Large intestine (tissue), 12 donors: ENCODE measurements at places on chromosomes 12 and 14. TPM values are rescaled to one million over a fixed set of nuclear protein-coding genes. Genes with fewer than 3 reads are reported as not detected.

Gene IAPP
- 0.10 TPM for polyA plus RNA-seq

Gene LHX5
- polyA plus RNA-seq = not detected

Gene DIP2B
- 18.2 TPM for polyA plus RNA-seq

Gene GPR135
- 3.5 TPM for polyA plus RNA-seq

Gene FBRSL1
- polyA plus RNA-seq = 57.1 TPM

Gene PPP1R12A
- polyA plus RNA-seq = 60.8 TPM

Gene CCDC197
- polyA plus RNA-seq = not detected

DNA sequence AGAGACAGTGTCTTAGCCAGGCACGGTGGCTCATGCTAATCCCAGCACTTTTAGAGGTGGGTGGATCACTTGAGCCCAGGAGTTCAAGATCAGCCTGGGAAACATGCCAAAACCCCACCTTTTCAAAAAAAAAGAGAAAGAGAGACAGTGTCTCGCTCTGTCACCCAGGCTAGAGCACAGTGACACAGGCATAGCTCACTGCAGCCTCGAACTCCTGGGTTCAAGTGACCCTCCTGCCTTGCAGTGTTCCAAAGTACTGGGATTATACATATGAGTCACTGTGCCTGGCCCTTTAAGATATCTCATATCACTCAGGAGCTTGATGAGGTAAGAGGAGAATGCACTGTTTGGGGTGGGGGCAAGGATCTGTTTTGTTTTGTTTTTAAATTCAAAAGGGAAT is 48.1 kb upstream of the LTBP2 start:
- DNase-seq = no peak

GRCh38 chr14:69536971-69537370 is 37.7 kb downstream of the CCDC177 start:
- DNase-seq = no peak

DNA sequence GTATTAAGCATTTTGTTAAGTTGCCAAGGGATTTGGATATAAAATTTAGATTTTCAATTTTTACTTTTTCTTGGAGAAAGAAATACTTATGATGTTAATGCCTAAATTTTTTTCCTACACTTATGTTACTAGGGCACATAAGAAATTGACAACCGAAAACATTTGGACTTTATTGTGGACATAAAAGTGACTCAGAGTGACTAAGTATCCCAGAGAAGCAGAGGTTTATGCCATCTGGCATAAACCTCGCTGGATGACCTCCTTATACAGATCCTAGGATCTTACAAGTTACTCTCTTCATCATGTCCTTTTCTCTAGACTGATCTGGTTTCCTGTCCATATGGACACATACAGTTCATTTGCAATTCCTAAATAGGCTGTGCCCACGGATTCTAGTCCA is 89.8 kb downstream of the RERG start:
- DNase-seq = no peak

DNA sequence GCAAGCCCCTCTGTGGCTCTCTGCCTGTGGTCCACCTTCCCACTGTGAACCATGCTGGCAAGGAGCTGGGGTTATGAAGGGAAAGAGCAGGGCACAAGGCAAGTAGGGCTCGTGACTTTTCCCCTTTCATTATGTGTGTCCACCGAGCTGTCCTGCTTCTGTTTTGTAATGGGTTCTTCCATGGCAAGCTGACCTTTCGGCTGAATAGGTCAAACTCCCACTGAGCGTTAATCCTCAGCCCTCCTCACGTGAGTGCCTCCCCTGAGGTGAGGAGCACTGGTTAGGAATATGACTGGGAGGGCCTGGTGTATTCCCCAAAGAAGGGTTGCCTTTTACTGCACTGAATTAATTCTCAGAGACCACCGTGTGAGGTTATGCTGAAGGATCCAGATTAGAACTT is 424.3 kb downstream of the NPAS3 start:
- no peak for DNase-seq

DNA sequence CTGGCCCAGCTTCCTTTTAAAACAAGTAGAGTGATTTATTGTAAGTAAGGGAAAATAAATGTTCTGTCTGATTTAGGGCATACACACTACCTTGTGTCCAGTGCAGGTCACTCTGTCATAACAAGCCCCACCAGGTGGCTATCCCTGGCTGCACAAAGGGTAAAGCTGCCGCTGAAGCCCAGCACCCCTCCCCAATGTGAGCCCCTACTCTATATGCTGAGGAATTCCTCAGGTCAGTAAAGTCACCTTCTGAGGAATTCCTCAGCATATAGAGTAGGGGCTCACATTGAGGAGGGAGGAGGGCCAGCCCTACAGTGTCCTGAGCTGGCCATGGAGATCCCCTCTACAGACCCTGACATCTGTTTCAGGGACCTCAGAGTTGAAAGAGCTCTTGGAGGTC is 67.2 kb downstream of the TBC1D30 start:
- DNase-seq = no peak

DNA sequence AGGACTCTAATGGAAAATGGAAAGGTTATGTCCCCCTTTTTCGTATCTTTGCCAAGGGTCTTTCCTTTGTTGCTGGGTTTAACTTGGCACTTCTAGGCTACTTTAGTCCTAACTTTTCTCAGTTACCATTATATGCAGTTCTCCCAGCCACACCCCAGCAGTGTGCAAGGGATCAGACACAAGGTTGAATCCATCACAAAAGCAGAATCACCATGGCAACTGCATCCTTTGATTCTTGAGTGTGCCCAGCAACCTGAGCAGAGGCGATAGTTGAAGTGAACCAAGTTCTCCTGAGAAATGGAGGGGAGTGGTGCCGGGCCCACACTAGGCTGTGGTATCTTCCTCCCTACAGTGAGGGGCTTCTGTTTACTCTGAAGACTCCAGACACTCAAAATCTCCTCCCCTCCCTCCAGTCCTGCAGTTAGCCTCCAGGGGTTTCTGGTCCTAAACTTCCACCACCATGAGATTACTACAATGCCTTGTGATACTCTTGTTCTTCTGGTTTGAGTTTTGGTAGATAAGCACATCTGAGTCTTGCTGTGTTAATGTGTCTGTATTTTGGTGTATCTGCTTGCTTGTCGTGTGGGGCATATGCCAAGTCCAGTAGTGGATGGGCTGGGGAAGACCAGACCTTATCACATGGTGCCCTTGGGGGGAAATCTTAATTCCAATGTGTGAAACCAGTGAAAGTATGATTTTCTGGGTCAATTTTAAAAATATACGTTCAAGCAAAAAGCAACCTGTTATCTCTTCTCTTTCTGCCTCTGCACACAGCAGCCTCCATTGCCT is 183.9 kb downstream of the CACNA1C start:
- no peak for DNase-seq

- no peak for DNase-seq
Observed at GRCh38 chr14:97382616-97383226, 585.5 kb downstream of the VRK1 start.

DNA sequence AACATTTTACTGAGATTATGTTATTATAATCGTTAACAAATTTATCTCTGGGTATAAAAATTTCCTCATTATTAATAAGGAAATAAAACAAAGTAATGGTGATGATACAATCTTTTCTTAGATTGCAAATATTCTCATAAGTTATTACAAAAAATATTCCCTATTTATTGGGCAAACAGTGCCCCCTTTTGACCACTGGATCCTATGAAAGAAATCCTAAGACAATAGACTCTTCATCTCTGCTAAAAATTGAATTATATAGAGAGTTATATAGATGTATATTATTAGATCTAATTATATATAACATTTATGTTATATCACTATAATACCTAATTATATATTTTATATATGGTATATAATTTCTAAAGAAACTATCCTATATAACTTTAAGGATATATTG is 94.2 kb upstream of the FGD4 start:
- DNase-seq = peak; percentile 9

GRCh38 chr12:2108166-2108565 is 55.4 kb downstream of the CACNA1C start:
- DNase-seq = no peak

DNA sequence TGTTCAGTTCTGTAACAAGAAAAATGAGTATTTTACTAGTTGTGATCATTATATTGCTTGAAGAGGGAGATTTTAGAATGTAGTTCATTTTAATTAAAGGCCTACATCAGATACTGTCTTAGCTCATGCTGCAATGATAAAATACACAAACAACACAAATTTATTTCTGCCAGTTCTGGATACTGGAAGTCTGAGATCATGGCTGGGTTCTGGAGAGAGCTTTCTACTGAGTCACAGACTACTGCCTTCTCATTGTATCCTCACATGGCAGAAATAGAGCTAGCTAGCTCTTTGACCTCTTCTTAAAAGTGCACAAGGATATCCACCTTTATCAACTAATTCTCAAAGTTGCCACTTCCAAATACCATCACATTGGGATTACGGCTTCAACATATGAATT is 53.8 kb downstream of the MIS18BP1 start:
- no peak for DNase-seq

GRCh38 chr14:74975059-74975810 is 19.8 kb upstream of the PGF start:
- DNase-seq = peak; percentile 39

DNA sequence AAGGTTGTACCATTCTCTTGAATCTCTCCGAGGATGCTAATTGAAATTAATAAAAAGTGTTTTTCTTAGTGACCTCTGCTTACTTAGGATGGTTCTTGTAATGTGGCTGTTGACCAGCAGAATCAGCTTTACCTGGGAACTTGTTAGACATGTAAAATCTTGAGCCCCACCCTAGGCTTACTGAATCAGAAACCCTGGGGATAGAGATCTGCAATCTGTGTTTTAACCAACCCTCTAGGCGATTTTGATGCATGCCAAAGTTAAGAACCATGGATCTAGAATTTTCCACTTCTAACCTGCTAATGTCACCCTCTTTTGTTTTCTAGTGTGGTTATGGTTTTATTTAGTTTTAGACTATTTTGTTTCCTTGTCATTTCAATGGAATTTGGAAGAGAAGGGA is 6.5 kb downstream of the NUBPL start:
- DNase-seq = no peak

DNA sequence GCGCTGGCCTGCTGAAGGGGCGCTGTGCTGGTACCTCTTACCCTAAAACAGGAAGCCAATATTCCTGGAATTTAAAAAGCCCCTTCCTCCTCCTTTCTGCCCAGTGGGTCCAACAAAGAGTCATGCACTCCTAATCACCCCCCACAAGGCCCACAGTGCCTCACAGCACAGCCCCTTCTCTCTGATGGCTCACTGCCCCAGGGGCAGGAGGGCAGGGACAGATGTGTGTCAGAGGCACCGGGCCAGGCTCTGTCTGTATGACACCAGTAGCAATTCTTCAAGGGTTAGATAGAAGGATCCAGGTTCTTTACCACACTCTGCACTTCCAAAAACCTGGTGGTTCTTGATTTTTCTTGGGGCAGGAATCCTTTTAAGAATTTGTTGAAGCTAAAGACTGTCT is 8.9 kb downstream of the MYH6 start:
- no peak for DNase-seq
